ENCODE measurements at places on chromosomes 11 and 22. TPM values are rescaled to one million over a fixed set of nuclear protein-coding genes. Genes with fewer than 3 reads are reported as not detected.

Gene ABTB2
- 2.4 TPM for total RNA-seq

- no peak overlapping the region for H3K4me3 ChIP-seq
- H3K36me3 ChIP-seq = no peaks in the 10 kb centered on the region
- peaks cover 4% of the 10 kb centered on the region for H3K27me3 ChIP-seq
- H3K4me1 ChIP-seq = no peaks in the 10 kb centered on the region
Observed at GRCh38 chr22:32577591-32577990, 103.0 kb downstream of the FBXO7 start.

DNA sequence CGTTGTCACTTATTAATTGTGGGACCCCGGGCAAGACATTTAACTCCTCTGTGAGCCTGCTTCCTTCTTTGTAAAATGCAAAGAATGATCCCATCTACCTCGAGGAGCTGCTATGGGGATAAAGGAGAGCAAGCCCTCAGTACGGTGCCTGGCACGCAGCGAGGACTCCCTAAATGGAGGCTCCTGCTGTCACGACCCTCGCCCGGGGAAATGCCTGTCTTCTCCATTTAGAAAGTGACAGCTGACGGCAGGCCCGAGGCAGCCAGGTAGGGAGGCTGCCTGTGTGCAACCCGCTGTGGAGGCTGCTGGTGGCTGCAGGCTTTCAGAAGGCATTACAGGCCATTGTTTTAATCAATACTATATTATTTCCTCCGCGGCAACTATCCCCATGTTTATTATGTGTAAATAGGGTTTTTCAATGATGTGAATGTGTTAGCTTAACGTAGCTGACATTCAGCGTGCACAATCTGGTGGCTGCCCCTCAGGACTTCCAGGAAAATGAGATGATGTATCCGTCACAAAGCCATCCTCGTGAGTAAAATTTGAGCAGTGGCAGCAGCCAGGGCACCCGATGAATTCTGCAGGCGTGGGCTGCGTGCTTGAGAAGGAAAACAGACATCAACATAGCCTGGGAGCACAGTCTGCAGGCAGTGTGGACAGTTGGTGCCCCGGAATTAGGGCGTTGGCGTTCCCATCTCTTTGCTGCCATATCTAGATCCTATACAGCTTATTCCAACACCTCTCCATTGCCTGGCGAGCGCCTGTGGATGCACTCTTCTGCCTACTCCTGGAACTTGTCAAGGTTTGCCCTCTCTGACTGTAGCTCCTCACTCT, 228.3 kb downstream of the ST3GAL4 start:
- H3K36me3 ChIP-seq = no peaks in the 10 kb centered on the region
- no peak for DNase-seq
- H3K27me3 ChIP-seq = no peaks in the 10 kb centered on the region
- peaks cover 13% of the 10 kb centered on the region for H3K4me1 ChIP-seq
- H3K27ac ChIP-seq = no peak overlapping the region

DNA sequence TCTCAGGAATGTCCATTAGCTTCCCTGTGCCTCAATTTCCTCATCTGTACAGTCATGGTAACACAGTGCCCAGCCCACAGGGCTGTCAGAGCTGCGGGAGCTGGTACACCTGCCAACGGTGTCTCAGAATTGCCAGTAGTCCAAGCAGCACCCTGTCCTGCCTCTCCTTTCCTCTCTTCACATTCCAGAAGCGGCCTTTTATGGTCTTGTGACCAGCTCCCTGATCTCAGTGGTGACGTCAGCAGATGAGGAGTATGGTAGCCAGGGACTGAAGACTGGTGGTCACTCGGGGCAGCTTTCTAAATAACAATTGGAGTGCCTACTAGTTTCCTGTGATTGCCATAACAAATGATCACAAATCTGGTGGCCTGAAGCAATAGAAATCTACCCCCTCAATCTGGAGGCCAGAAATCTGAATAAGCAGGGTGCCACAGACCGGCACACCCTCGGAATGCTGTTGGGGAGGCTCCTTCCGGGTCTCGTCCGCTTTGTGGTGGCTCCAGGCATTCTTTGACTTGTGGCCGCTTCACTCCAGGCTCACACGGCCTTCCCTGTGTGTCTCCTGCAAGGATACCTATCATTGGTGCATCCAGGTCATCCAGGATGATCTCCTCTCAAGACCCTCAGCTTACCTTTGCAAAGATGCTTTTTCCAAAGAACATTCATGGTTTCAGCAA, 2.1 kb downstream of the FADD start:
- no peak overlapping the region for H3K4me3 ChIP-seq
- DNase-seq = no peak
- peaks cover 17% of the 10 kb centered on the region for H3K4me1 ChIP-seq
- H3K36me3 ChIP-seq = peaks cover 51% of the 10 kb centered on the region
